Peyer's patch (tissue), 4 donors: ENCODE measurements at places on chromosomes 2 and 18. TPM values are rescaled to one million over a fixed set of nuclear protein-coding genes. Genes with fewer than 3 reads are reported as not detected.

GRCh38 chr2:235739704-235740415 lies 246.0 kb downstream of the AGAP1 start:
- H3K36me3 ChIP-seq: no peaks in the 10 kb centered on the region
- no peak overlapping the region for H3K27ac ChIP-seq
- no peaks in the 10 kb centered on the region for H3K27me3 ChIP-seq
- H3K4me1 ChIP-seq: no peaks in the 10 kb centered on the region
- H3K4me3 ChIP-seq: no peak overlapping the region
- DNase-seq: no peak

Gene INPP4A
- 15.6 TPM for total RNA-seq

Gene SRD5A2
- total RNA-seq: not detected

- DNase-seq: no peak
- no peaks in the 10 kb centered on the region for H3K27me3 ChIP-seq
- H3K4me1 ChIP-seq: no peaks in the 10 kb centered on the region
Observed at GRCh38 chr2:86068136-86068588, 37.5 kb downstream of the POLR1A start.

- no peak overlapping the region for H3K27ac ChIP-seq
- no peaks in the 10 kb centered on the region for H3K4me1 ChIP-seq
- H3K4me3 ChIP-seq: no peak overlapping the region
- no peak for DNase-seq
- no peaks in the 10 kb centered on the region for H3K36me3 ChIP-seq
- no peaks in the 10 kb centered on the region for H3K27me3 ChIP-seq
Observed at GRCh38 chr18:38957736-38958135, 1392.1 kb upstream of the CELF4 start.

- H3K36me3 ChIP-seq: no peaks in the 10 kb centered on the region
- peak; percentile 95 for DNase-seq
- H3K4me1 ChIP-seq: no peaks in the 10 kb centered on the region
Observed at GRCh38 chr2:178072383-178073301, at the start of gene PDE11A. PDE11A (minus strand) TSS chr2:178072777; CDS start chr2:178072437, 340 bp downstream.

- H3K27ac ChIP-seq: no peak overlapping the region
- no peaks in the 10 kb centered on the region for H3K27me3 ChIP-seq
- no peaks in the 10 kb centered on the region for H3K4me1 ChIP-seq
- no peak overlapping the region for H3K4me3 ChIP-seq
Observed at GRCh38 chr2:70546376-70546775, 7.2 kb downstream of the TGFA start.

DNA sequence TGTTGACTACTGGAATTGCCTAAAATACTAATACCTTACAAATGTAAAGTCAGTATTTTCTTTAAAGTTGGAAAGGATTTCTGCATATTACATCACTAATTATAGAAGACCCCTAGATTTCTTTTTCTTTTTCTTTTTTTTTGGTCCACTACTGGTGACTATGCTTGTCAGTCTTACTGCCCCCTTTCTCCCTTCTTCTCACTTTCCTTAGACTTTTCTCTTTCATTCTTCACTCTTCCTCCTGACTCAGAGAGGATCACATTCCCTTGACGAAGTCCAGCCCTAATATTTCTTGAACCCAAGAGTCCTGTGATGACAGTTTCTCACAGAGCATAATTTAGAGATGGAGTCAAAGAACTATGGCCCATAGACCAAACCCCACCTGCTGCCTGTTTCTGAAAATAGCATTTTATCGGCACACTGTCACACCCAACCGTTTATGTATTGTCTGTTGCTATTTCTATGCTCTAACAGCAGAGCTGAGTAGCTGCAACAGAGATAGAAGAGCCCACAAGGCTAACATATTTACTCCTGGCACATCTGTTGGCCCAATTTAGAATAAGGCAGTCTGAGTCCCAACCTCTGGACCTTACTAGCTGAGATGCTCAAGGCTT lies 40.6 kb upstream of the RIOK3 start:
- H3K27ac ChIP-seq: no peak overlapping the region
- no peak overlapping the region for H3K4me3 ChIP-seq
- no peaks in the 10 kb centered on the region for H3K36me3 ChIP-seq
- no peaks in the 10 kb centered on the region for H3K27me3 ChIP-seq
- no peaks in the 10 kb centered on the region for H3K4me1 ChIP-seq

Gene LCT
- 73.5 TPM for total RNA-seq

DNA sequence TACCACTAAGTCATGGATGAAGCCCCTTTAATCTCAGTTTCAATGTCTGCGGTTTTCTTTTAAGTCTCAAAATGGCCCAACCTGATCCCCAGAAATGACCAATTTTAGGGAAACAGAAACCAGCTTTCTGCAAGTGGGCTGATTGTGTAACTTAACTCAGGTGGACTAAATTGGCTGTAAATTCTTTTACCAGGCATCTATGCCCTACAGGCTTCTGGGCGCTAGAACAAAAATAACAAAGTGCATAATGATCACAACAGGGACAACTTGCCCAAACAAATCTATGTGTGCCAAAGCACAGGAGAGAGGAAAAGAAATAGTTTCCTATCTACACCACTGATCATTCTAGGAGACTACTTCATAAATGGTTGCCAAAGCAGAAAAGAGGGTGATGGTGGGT lies 112.3 kb upstream of the SETBP1 start:
- H3K4me1 ChIP-seq: no peaks in the 10 kb centered on the region
- H3K27me3 ChIP-seq: no peaks in the 10 kb centered on the region
- no peak for DNase-seq
- H3K4me3 ChIP-seq: no peak overlapping the region

Gene TEX44
- not detected for total RNA-seq

- no peaks in the 10 kb centered on the region for H3K27me3 ChIP-seq
- H3K27ac ChIP-seq: no peak overlapping the region
- no peak for DNase-seq
- H3K4me3 ChIP-seq: no peak overlapping the region
Observed at GRCh38 chr2:7180638-7181370, 263.6 kb downstream of the RNF144A start.
